AG04449 (cell line): ENCODE measurements at places on chromosomes 2 and 18.
A peak's percentile ranks its signal among the peaks of the same experiment; 100 is the strongest.

DNA sequence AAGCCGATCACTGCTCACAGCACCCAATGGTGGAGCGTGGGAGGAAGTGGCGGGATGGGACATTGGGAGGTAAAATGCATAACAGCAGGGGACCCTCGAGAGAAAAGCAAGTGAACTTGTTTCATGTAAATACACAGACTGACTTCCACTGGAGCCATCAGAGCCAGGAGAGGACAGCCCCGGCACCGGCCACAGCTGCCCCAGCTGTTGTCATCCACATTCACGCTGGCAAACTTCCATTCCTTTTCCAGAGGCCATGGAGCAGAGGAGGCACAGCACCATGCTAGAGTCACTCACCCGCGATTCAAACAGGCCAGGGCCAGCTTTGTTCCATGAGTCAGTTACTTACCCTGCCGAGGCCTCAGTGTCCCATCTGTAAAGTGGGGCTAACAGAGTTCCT, 610.9 kb upstream of the SALL3 start:
- DNase-seq = no peak

GRCh38 chr18:32067375-32068167, 24.1 kb upstream of the RNF138 start:
- DNase-seq = no peak

GRCh38 chr2:150974864-150975263, 286.8 kb downstream of the RBM43 start:
- no peak for DNase-seq

DNA sequence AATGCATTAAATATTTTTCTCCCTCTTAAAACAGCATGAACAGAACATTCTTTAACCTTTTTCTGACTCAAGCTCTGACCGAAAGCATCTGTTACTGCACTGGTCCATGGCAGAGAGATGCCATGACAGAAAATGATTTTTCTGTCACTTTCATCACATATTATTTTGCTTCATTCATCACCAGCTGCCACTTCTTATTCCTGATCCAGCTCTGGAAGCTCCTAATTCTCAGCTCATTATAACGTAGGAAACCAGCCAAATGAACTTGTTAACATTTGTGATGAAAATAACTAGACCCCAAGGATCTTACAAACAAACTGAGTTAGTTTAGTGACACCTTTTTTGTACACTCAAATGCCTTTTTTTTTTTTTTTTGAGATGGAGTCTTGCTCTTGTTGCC, 7.6 kb upstream of the CFLAR start:
- DNase-seq = no peak

- DNase-seq = no peak
These were observed 559 bp downstream of the TMEM37 start for GRCh38 chr2:119431976-119432850.

GRCh38 chr2:70469961-70470360, 83.7 kb downstream of the TGFA start:
- no peak for DNase-seq

- no peak for DNase-seq
These were observed 103.8 kb upstream of the ALKAL2 start for GRCh38 chr2:391696-392095.

DNA sequence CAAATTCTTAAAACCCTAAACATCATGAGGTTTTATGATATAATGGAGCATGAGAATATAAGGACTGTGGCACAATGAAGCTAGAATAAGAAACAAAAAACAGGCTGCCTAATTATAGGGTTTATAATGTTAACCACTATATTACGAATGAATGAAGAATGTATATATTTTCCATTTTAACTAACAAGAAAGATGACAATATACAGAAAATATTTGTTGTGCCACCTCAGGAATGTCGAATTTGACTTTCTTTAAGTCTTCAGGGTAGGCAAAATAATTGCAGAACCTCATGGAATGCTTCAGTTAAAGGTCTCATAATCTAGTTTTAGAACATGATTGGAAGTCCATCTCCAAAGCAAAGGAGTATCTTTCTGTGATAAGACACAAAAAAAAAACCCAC, 282.9 kb upstream of the SLC8A1 start:
- peak; percentile 71 for DNase-seq

GRCh38 chr2:164913640-164914350, 41.5 kb downstream of the SLC38A11 start:
- DNase-seq = no peak

- no peak for DNase-seq
These were observed 2.5 kb downstream of the SESTD1 start for GRCh38 chr2:179262077-179262660.
